ENCODE measurements at places on chromosomes 12 and 14.

- DNase-seq, result no peak
Observed at GRCh38 chr12:132108211-132108832, 35.8 kb downstream of the DDX51 start.

DNA sequence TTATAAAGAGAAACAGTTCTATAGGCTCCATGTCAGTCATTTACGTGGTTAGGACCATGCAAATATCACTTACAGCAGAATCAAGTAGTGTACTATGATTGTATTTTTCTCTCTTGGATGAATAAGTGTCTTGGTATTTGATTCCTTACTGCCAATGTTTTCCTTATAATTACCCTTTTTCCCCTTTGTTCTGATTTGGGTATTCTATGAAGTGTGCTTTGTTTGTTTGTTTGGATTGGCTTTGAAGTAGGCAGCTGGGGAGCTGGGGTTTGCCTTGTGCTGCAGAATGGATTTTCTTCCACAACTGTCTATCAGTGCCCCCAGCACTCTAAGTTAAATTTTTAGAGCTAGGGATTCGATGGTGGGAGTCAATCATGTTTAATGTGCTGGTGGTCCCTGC, 12.4 kb downstream of the TMEM120B start:
- no peak for DNase-seq

GRCh38 chr14:77862154-77862786, 62.4 kb downstream of the ADCK1 start:
- peak; percentile 19 for DNase-seq

- no peak for DNase-seq
Observed at GRCh38 chr12:122875590-122876220, 20.2 kb downstream of the VPS37B start.

DNA sequence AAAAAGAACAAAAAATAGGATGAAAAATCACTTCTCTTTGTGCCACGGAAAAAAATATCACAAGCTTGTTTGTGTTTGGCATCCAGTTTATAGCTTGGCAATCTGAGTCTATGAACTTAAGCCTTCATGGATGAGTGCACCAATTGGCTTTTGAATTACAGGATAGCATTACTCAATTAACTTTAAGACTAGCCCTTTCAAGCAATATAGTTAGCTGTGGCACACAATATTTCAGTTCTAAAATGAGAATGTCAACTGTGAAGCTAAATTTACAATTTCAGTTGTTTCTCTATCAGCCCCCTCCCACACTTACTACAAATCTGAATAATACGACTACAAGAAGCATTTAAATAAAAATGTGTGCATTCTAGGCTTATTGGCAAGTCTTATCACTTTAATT, 8.3 kb downstream of the RERG start:
- DNase-seq, result no peak

DNA sequence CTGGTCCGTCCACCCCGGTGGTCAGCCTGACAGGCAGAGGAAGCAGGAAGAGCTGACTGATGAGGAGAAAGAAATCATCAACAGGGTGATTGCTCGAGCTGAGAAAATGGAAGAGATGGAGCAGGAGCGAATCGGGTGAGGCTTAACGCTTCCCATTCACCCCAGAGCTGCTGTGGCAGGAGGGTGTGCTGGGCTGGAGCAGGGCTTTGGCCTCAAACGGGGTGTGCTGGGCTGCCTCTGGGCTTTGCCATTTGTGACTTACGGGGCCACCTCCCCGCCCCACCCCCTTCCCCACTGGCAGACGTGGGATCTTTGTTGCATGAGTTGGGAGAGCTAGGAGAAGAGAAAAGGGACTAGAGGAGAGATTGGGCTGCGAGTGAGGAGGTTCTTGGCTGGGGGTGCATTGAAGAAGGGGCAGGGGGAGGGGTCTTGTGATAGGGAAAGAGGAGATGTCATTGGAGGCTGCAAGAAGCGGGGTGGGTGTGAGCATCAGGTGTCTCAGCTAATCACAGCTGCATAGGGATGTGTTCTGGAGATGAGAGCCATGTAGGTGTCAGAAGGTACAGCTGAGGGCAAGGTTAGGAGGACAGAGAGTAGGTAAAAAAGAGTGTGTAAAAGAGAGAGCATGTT, 56.3 kb downstream of the RPH3A start:
- DNase-seq, result no peak

DNA sequence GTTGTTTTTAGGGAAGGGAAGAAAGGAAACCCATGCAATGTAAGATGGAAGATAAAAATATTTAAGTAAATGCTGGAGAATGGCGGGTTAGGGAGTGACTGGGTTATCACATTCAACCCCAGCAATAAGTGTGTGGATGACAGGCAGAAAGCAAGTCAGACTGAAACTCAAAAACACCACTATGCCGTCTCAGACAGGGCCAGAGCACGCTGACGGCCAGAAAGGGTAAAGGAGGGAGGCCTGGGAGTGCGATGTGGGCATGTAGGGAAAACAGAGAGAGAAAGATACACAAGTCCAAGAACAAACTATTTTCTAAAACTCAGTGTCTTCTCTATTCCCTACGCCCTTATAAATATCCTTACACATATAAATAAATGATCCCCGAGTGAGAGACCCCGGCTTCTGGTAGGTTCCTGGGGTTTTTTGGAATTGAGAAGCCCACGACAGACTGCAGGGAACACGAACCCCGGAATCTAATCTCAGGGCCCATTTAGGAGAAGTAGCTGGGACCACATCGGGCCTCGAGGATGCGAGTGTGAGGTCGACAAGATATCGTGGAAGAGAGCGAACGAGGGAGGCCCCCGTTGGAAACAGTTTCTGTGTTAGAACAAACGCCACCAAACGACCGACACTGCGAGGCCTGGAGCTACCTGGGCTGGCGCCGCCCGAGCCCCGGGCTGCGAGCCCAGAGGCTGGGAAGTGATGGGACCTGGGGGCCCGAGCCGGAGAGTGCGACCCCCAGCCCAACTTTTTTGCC, 735 bp upstream of the OTX2 start:
- DNase-seq, result no peak

DNA sequence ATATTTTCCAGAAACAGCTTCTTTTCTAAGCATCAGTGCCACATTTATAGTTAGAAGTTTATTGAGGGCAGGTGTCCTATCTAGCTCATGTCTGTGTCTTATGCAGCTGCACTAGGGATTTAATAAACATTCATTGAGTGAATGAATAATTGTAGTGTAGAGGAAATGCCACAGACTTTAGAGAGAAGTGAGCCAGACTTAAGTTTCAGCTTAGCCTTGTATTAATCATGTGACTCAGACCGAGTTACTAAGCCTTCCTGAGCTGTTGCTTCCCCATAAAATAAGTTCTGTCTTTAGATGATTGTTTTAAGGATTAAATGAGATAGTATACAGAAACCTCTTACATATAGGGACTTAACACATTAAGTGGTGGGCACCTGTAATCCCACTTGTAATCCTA, 236.1 kb upstream of the DDHD1 start:
- DNase-seq, result no peak

- DNase-seq, result peak; percentile 30
Observed at GRCh38 chr14:24392325-24393091, 6.3 kb upstream of the NYNRIN start.

DNA sequence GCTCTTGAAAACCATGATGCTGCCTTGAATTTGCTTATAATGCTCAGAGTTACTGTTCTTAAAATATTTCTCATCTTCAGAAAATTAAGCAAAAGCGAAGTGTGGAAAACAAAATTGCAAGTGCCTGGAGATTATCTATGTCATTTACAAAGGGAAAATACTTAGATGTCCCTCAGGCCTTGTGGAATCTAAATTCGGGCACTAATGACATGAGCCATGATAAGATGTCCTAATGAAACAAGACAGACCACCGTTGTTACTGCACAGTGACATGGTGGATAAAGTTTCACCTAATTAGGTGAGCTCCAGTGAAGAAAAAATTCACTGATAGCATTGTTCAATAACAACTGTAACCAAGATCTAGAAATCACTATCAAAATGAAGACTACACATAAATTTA, 30.4 kb downstream of the PPP1R13B start:
- DNase-seq, result no peak

DNA sequence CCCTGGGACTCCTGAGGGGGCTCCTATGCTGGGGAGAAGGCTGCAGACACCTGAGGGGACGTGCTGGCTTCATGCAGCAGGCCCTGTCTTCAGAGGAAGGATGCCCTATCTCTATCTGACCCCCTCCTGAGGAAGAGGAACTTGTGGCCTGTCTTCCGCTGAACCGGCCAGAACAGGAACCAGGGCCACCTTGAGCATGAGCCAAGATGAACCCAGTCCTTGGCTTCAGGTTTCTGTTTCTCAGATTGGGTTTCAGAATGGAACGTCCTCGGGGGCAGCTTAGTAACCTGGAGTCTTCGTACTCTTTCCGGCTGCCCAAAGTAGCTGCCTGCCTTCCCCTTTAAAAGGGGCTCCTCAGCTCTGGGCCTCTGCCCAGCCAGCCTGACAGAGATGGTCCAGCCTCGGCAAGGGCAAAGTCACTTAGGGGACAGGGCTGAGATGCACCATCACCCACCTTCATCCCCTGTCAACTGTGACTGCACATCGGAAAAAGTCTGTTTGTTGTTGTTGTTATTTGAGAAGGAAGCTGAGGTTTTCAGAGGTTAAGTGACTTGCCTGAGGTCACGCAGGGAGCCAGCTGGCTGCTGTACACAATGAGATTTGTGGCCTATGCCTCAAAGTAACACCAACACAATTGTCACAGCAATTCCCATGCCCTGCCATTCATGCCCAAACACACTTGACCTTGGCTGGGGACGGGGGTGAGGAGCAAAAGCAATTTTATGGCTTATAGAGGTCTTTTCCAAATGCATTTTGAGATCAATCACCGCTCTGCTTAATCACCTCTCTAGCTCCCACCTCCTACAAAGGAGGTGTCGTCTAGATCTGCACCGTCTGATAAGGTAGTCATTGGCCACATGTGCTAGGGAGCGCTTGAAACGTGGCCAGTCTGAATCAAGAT, 13.4 kb downstream of the ASB2 start:
- DNase-seq, result no peak

GRCh38 chr14:56137453-56137807, 19.2 kb downstream of the PELI2 start:
- DNase-seq, result no peak
